ENCODE measurements at places on chromosomes 11 and 22.

- no peak for DNase-seq
Observed at GRCh38 chr11:2590965-2591754, 108.6 kb downstream of the KCNQ1OT1 start.

DNA sequence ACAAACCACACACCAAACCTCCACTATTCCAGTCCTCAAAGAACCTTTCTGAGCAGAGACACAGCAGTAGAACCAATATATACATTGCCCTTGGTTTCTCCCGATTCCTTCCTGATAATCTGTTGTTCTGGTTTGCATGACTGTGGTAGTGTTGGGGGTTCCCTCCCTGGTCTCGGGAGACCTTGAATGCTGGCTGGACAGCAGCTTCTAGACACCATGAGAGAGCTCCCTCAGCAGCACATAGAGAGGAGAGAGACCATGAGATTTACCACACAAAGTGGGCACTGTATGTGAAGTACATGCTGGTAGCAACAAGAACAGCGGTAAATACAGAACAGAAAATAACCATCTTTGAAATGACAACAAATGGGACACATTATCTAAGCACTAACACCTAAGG lies 2.6 kb downstream of the C11orf91 start:
- DNase-seq = no peak

DNA sequence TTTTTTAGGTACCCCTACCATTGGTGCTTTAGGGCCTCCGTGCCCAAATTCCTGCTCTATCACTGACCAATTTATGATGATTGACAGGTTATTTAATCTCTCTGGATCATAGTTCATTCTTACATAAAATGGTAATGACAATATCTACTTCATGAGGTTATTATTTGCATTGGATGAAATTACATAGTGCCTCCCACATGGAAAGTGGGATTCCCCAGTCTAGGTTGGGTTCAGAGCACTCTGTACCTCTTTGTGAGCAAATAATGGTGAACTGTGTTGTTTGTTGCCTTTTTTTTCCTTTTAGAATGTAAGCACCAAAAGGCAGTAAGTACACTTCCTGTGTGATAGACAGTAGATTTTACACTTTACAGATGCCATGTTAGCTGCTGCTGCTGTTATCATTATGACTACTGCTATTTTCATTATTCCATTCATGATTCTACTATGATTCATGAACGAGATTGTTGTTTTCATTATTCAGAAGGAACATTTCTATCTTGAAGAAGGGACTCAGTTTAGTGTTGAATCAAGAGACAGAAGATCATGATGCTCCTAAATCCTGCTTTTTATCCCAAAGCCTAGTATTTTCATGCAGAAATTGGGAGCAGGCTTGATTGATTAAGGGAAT lies 100.8 kb downstream of the ALX4 start:
- DNase-seq = no peak

DNA sequence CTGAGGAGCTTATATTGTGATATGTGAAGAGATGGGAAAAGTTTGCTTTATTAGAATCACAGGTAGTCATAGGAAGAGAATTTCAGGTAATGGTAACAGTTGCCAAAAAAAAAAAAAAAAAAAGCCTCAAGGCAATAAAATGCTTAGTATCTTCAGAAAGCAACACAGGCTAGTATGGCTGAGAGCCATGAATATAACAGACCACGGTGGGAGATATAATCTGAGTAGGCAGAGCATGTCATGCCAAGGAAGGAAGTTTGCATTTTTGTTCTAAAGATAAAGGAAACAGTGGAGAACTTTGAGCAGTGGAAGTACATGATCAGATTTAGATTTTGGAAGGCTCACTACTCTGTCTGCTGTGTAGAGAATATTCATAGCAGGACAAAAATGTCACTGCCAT lies 211.4 kb downstream of the ETS1 start:
- DNase-seq = no peak

DNA sequence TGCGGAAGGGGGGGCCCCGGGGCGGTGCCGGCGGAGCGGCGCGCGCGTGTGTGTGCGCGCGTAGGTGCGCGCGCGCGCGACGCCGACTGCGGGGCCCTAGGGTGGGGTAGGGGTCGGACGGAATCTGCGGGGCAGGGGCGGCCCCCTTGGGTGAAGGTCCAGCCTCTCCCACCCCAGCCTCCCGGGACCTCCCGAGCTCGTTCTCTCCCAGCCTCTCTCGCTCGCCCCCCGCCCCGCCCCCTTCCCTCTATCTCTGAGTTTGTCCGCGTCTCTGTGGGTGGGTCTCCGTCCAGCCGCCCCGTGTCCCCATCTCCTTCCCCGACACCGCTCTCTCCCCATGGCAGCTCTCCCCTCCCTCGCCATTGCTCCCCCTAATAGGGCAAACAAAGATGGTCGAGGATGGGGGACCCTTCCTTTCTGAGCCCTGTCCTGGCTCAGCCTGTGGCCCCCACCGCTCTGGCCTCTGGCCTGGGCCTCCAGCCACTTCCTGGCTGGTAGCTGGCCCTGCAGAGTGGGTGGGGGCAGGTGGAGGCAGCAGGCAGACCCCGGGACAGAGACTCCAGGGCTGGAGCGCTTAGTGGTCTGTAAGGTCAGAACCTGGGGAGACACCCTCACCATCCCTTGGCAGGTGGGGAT lies 33.0 kb upstream of the PRR5 start:
- DNase-seq = no peak

DNA sequence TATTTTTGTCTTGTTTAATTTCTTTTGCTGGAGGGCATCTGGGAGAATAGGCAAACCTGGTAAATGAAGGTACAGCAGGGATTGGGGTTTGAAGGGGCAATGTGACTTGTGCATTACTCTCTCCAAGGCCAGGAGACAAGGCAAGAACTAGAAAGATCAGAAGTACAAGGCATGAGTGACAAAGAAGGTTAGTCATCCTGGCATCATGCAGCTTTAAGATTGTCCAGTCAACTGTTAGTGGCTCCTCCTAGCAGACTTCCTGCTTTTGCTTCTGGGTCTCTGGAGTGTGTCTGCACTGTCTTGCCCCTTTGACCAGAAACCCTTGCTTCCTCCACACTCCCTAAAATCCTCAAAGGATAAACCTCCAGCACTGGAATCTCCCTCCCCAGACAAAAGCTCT lies 27.2 kb upstream of the GLYATL1 start:
- DNase-seq = no peak

- peak; percentile 76 for DNase-seq
Observed at GRCh38 chr11:95231881-95232605, 1.0 kb upstream of the SESN3 start.

DNA sequence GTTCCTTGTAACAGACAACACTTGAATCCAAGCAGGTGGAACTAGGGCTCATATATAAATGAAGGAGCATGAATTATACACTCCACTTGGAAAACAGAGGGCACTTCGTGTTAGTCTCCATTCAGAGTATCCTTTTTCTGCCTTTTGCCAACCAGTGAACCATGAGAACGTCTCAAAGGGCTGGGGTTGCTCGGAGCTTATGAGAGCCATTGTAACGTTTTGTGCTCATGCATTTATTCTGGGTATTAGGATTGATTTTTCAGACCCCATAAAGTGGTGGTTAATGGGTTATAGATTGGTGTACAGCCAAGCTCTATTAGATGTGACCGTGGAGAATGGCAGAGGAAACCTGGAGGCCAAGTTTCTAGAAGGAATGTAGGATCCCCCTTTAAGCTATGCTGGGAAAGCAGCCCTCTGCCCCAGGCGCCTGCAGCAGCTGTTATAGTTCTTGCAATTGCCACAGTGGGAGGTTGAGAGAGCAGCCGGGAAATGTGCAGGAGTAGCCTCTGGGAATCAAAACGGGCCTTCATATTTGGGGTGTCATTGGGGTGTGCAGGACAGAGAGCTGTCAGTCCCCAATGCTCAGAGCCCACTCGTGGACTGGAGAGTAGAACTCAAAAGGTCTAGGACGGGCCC lies 54.6 kb upstream of the ASPHD2 start:
- no peak for DNase-seq

DNA sequence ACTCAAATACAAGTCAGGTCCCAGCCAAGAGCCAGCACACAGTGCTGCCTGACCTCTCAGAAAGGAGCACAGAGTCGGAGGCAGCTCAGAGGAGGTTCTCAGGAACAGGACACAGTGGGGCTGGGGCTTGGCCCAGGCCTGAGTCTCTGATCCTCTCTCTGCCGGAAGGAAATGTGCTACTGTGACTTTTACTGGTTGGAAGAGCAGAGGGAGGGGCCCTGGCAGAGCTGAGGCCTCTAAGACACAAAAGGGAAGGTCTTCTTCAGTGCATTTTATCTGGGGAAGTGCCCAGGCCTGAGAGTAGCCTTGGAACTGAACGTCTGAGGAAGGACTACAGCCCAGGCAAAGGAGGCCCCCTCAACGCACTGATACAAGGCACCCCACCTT lies 16.2 kb upstream of the CASTOR1 start:
- peak; percentile 43 for DNase-seq

- no peak for DNase-seq
Observed at GRCh38 chr11:66363187-66363601, 8.4 kb downstream of the SLC29A2 start.

GRCh38 chr11:123083623-123084029 lies 21.7 kb upstream of the HSPA8 start:
- peak; percentile 74 for DNase-seq

DNA sequence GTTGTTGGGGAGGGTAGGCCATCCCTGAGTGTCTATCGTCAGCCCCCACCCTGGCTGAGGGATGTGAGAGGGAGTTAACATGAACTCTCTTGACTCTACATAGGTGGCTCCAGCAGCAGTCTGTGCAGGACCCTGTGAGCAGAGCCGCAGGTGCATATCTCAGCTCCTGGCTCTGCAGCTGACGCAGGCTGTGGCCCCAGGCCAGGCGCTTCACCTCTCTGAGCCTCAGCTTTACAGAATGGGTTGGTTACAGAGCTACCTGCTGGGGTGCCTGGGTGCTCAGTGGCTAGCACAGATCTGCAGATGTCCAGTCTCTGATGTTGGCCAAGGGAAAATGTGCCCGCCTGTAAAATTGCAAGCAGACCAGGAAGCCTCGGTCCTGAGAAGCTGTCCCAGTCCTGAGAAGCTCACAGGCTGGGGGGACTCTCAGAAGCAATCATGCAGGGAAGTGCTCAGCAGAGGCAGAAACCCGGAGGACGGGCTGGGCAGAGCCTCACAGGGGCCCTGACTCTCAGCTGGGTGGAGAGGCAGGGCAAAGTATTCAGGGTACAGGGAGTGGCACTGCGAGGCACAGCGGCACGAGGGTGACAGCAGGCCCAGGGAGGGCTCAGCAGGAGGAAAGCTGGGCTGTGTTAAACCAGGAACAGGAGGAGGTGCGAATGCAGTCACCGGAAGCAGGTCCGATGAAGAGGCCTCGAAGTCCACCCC lies 15.9 kb upstream of the LRP5 start:
- no peak for DNase-seq

DNA sequence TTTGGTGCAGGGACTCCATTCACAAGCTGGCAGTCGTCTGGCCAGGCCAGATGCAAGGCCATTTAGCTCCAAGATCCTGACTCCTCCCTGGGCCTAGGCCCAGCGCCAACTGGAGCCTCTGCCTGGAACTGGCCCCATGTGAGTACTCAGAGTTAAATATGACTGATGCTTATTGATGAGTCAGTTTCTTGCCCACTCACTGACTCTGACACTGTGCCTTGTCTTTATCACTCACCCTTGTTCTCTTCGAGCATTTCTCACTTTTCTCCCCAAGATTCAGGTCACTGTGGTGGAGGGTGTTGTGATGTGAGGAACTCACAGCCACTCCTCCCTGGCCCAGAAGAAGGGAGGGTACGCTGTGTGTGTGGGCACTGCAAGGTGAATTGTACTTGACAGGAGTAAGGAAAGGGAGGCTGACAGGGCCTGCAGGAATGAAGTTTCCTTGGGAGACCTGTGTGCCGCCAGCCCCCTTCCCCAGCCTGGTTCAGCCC lies 23.2 kb upstream of the ST3GAL4 start:
- DNase-seq = peak; percentile 47

DNA sequence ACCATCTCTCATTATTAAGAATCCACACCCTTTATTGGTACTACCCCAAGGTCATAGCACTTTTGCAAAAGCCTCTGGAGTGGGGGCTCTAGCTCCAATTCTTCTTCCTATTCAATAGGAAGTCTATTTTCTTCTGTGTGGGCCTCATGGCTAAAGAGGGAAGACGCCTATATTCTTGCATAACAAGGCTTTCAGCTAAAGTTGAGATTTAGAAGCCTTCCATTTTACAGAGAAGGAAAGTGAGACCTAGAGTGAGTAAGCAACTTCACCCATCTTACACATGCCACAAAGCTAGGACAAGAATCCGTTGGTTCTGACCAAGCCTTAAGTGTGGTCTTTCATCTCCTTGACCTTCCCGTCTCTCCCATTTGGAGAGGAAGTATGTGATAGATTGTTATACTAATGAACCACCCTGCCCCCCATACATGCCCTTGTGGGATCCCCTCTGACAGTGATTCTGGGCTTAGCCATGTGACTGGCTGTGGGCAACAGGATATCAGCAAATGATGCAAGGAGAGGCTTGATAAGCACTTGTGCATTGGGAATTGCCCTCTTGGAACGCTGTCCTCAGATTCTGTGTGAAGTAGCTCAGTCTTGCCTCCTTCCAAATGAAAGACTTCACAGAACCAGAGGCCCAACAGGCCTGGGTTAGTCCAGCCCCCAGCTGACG lies 12.3 kb downstream of the BACE1 start:
- DNase-seq = no peak

GRCh38 chr11:128879817-128880216 lies 11.3 kb upstream of the KCNJ5 start:
- no peak for DNase-seq

DNA sequence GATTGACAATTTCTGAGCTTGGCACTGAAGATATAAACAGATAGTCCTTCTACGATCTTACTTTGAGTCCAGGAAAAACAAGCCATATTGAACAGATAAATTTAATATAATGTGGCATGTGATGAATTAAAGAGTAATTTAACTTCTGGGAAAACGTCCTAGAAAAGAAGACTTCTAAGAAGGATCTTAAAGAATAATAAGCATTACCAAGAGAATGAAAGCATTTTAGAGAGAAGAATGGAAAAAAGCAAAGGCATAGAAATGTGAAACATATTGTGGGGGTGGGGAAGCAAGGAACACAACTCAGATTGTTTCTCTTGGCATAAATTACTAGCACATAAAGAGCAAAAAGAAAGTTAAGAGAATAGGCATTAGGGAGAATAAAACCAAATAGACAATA lies 5.4 kb downstream of the DDIAS start:
- no peak for DNase-seq

- DNase-seq = no peak
Observed at GRCh38 chr11:90698238-90698637, 475.4 kb upstream of the CHORDC1 start.

GRCh38 chr11:120337355-120338106 lies 1.3 kb downstream of the ARHGEF12 start:
- no peak for DNase-seq

GRCh38 chr11:30786256-30787110 lies 200.3 kb upstream of the MPPED2 start:
- no peak for DNase-seq

- DNase-seq = no peak
Observed at GRCh38 chr11:118605116-118605867, 2.1 kb upstream of the PHLDB1 start.

DNA sequence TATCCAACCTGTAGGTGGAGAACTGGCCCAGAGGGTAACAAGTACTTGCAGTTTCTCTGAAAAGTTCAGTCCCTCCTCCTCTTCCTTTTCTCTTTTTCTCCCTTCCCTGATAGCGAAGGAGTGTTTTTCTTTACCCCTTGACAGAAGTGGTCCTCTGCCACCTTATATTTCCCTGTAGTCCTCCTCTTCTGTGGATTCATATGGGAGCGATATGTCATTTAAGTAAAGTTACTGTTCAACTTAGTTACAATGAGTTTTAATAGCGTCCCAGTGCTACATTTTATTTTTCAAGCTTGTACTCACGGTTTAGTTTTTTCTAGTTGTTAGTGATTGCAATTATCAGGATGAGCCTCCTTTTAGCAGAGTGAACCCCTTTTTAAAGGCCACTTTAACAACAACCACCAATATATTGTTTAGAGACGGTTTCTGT lies 1.4 kb downstream of the PCF11 start:
- no peak for DNase-seq
